ENCODE measurements at places on chromosomes 1 and 21. TPM values are rescaled to one million over a fixed set of nuclear protein-coding genes. Genes with fewer than 3 reads are reported as not detected.

The NR1I3 gene
- total RNA-seq: not detected

The RBBP5 gene
- total RNA-seq: 6.9 TPM

The TNFRSF4 gene
- total RNA-seq: 0.36 TPM

The VHLL gene
- not detected for total RNA-seq

The GJB5 gene
- total RNA-seq: 78.8 TPM

The OR2G3 gene
- total RNA-seq: not detected

The DPYD gene
- total RNA-seq: 29.4 TPM

The LINGO4 gene
- not detected for total RNA-seq

The CFHR5 gene
- total RNA-seq: not detected

The SLC2A5 gene
- total RNA-seq: 5.9 TPM

The DAB1 gene
- total RNA-seq: 0.04 TPM

The RASSF5 gene
- total RNA-seq: 38.7 TPM

The PFDN2 gene
- 46.2 TPM for total RNA-seq

The OR10T2 gene
- total RNA-seq: not detected

The LRRC7 gene
- total RNA-seq: 0.08 TPM

The GPX7 gene
- total RNA-seq: 1.6 TPM

The HMGCL gene
- 28.2 TPM for total RNA-seq

The TMPRSS2 gene
- total RNA-seq: 41.6 TPM

The ST6GALNAC5 gene
- 0.96 TPM for total RNA-seq

The CD247 gene
- 0.80 TPM for total RNA-seq

The TSTD1 gene
- total RNA-seq: 67.9 TPM

The DCDC2B gene
- not detected for total RNA-seq

The GREM2 gene
- total RNA-seq: 0.52 TPM

The NGF gene
- 0.52 TPM for total RNA-seq

The UTS2 gene
- total RNA-seq: not detected

The CLCA1 gene
- 0.08 TPM for total RNA-seq

The TNFRSF14 gene
- 12.0 TPM for total RNA-seq

The OR2T2 gene
- not detected for total RNA-seq

The ADORA1 gene
- total RNA-seq: 0.28 TPM

The CCDC190 gene
- 0.32 TPM for total RNA-seq

The CLCNKB gene
- total RNA-seq: not detected
